ENCODE measurements at places on chromosomes 1 and 21.

DNA sequence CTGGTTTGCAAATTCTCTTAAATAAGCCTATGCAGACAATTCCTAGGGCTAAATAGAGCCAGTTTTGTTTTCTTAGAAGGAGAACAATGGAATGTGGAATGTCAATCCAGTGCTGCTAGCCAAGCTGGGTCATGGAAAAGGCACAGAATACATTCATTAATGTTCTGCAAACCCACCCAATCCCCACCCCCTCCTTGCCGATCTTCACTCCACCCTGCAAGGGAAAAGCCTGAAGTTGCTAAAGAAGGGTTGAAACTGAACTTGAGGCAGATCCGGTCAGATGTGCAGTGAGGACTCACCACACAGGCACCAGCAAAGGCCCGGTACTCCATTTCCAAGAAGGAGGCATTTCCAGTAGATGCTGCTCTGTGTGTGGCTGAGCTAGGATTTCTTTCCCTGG, 179.6 kb downstream of the PLPP3 start:
- H3K4me3 ChIP-seq = no peak overlapping the region
- no peaks in the 10 kb centered on the region for H3K27me3 ChIP-seq
- no peak overlapping the region for H3K27ac ChIP-seq
- H3K4me1 ChIP-seq = no peaks in the 10 kb centered on the region

- peaks cover 7% of the 10 kb centered on the region for H3K4me1 ChIP-seq
- DNase-seq = no peak
- no peak overlapping the region for H3K4me3 ChIP-seq
- H3K27ac ChIP-seq = no peak overlapping the region
- no peaks in the 10 kb centered on the region for H3K27me3 ChIP-seq
Observed at GRCh38 chr1:243470502-243470901, 214.7 kb downstream of the SDCCAG8 start.

- no peak for DNase-seq
- no peaks in the 10 kb centered on the region for H3K4me1 ChIP-seq
- no peaks in the 10 kb centered on the region for H3K27me3 ChIP-seq
- no peak overlapping the region for H3K4me3 ChIP-seq
- no peak overlapping the region for H3K27ac ChIP-seq
Observed at GRCh38 chr1:187226396-187226795, 397.6 kb downstream of the PLA2G4A start.

GRCh38 chr1:234512451-234512861, 33.5 kb upstream of the TARBP1 start:
- H3K27ac ChIP-seq = peak overlapping the region; percentile 55
- peaks cover 23% of the 10 kb centered on the region for H3K4me1 ChIP-seq
- no peaks in the 10 kb centered on the region for H3K27me3 ChIP-seq
- no peaks in the 10 kb centered on the region for H3K36me3 ChIP-seq
- H3K4me3 ChIP-seq = no peak overlapping the region
- no peak for DNase-seq

- no peaks in the 10 kb centered on the region for H3K4me1 ChIP-seq
- no peak for DNase-seq
- H3K27ac ChIP-seq = no peak overlapping the region
- no peaks in the 10 kb centered on the region for H3K36me3 ChIP-seq
Observed at GRCh38 chr1:178632653-178633052, 92.4 kb upstream of the RALGPS2 start.
